Kidney (tissue), 22 donors: ENCODE measurements at places on chromosomes 6 and 20. TPM values are rescaled to one million over a fixed set of nuclear protein-coding genes. Genes with fewer than 3 reads are reported as not detected.

RSPH9 gene
- total RNA-seq: 0.16 TPM

SMLR1 gene
- 0.16 TPM for total RNA-seq

ANKRD66 gene
- not detected for total RNA-seq

TINAG gene
- total RNA-seq: 22.1 TPM

KHDC1L gene
- total RNA-seq: not detected

ULBP3 gene
- 5.0 TPM for total RNA-seq

RING1 gene
- total RNA-seq: 47.2 TPM

RAB44 gene
- 1.5 TPM for total RNA-seq

LAMA4 gene
- total RNA-seq: 20.7 TPM

PRSS35 gene
- total RNA-seq: 0.66 TPM

C20orf141 gene
- not detected for total RNA-seq

MROH8 gene
- total RNA-seq: 2.4 TPM

PNLDC1 gene
- total RNA-seq: not detected

POM121L2 gene
- not detected for total RNA-seq

HLA-DPA1 gene
- 200 TPM for total RNA-seq

NRSN1 gene
- not detected for total RNA-seq

SAMD3 gene
- 3.5 TPM for total RNA-seq

CCDC170 gene
- total RNA-seq: 2.1 TPM

RFX6 gene
- not detected for total RNA-seq

SLC17A1 gene
- 26.3 TPM for total RNA-seq

SMIM8 gene
- total RNA-seq: 10.5 TPM

LBP gene
- 2.3 TPM for total RNA-seq

CLIC1 gene
- total RNA-seq: 456 TPM
